ENCODE measurements at places on chromosomes 4 and X.

DNA sequence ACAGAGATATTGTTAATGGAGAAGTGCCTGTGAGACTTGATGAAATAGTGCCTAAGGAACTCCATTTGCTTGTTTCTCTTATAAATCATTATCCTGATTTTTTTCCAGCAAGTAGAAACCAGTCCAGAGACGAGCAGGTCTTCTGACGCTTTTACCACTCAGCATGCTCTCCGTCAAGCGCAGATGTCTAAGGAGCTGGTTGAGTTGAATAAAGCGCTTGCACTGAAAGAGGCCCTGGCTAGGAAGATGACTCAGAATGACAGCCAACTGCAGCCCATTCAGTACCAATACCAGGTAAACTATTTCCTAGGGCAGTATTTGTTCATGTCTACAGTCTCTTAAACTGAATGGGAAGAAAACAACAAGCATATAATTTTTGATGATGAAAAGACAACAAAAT, 63.6 kb downstream of the KIF4A start:
- DNase-seq: no peak

- no peak for DNase-seq
Measured at GRCh38 chr4:54085284-54085683, 14.7 kb upstream of the GSX2 start.

DNA sequence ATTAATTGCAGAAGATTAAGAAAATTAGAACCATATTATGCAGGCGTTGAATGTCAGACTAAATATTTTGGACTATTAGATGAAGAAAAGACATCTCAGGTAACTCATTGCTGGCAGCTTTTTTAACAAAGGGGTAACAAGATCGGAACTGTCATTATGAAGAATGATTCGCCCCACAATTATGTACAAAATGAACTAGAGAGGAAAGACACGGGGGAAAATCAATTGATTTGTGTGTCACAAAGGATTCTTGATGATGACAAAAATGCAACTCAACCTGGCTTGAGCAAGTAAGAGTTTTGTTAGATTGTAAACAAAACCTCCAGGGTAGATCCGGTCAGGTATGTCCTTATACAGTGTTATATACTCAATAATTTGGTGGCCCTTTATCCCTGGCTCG, 12.5 kb upstream of the DCLK2 start:
- no peak for DNase-seq

GRCh38 chrX:16658284-16658683, 8.3 kb downstream of the S100G start:
- no peak for DNase-seq

DNA sequence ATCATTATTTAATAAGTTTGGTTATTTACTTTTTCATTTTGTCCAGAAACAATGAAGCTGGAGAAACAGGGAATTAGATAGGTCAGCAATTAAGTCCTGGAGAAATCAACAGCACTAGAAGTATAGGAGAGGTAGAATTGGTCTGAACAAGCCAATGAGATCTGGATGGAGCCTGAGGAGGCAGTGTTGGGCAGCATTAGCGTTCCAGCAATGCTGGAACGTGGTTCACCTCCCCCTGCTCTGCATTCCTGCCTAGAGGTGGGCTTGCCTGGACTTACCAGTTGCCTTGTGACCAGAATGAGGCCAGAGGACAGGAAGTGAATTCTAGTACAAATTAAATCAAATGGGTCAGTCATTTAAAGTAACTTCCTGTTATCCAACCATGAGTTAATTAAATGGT, 4.6 kb downstream of the RASSF6 start:
- no peak for DNase-seq

DNA sequence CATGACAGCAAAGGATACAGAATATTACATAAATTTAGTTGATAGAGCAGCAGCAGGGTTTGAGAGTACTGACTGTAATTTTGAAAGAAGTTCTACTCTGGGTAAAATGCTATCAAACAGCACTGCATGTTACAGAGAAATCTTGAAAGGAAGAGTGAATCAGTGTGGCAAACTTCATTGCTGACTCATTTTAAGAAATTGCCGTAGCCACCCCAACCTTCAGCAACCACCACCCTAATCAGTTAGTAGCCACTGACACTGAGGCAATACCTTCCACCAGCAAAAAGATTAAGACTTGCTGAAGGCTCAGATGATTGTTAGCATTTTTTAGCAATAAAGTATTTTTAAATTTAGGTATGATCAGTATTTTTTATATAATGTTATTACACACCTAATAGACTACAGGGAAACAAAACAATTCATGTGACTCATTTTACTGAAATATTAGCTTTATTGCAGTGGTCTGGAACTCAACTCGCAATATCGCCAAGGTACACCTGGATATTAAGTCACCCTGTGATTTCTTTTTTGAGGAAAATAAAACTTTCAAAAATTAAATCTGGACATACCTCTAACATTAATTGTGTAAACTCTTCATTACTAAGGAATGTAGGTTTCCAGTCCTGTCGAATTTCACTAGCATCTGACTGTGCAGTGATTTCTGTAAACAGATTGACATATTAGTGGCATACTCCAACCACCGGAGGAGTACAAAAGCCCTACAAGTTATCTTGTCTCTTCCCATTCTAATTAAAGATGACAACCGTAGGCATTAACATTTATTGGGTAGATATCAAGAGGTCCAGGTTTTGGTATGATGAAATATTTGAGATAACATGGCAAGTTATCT, 71.1 kb downstream of the CLOCK start:
- no peak for DNase-seq

GRCh38 chr4:38400946-38401345, 263.1 kb upstream of the KLF3 start:
- no peak for DNase-seq

- DNase-seq: no peak
Measured at GRCh38 chrX:107632346-107632745, 4.0 kb downstream of the PRPS1 start.

GRCh38 chrX:97167333-97167732, 283.6 kb downstream of the RPA4 start:
- DNase-seq: no peak

DNA sequence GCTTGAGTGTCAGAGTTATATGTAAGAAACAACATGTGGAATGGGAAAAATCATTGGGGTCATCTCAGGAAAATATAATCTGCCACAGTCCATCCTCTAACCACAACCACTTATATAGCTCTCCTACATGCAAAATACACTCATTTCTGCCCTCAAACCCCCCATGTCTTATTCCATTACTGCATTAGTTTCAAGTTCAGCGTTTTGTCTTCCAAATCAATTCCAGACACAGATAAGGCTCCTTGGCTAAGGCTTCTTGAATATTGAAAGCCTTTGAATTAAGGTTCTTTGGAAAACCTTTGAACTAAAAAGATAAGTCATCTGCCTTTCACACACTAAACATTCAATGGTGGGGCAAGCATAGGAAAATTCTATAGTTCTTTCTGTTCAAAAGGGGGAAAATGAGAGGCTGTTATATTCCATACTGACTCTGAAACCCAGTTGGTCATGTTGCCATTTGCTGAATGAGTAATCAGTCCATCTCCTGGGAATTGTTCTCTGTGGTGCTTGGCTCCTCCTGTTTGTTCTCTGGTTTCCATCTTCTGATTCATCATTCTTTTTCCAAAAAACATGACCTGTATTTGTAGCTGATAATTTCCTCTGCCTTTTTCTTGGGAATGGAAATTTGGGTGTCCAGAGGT, 218.7 kb downstream of the BMPR1B start:
- no peak for DNase-seq

GRCh38 chr4:71304289-71304850, 34.5 kb upstream of the SLC4A4 start:
- DNase-seq: no peak

Data from spleen (tissue), 13 donors.